ENCODE measurements at places on chromosomes 7 and 10. TPM values are rescaled to one million over a fixed set of nuclear protein-coding genes. Genes with fewer than 3 reads are reported as not detected.
A peak's percentile ranks its signal among the peaks of the same experiment; 100 is the strongest.

The SUN3 gene
- 0.60 TPM for polyA plus RNA-seq

The OPN1SW gene
- polyA plus RNA-seq, result not detected

DNA sequence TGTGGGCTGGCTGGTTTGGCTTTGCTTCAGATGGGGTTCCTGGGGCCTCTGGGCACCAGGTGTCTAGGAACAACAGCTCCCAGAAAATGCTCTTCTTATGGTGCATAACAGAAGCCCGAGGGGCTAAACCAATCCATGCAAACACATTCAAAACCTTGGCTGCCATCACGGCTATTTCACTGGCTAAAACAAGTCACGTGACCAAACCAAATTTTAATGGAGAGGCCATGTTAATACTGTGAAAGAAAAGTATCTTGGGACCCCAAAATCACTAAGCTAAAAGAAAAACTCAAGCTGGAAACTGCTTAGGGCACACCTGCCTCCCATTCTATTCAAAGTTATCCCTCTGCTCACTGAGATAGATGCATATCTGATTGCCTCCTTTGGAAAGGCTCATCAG, 19.1 kb upstream of the KCNK18 start:
- peaks cover 3% of the 10 kb centered on the region for H3K4me1 ChIP-seq
- no peak overlapping the region for H3K27ac ChIP-seq
- DNase-seq, result no peak
- H3K36me3 ChIP-seq, result no peaks in the 10 kb centered on the region
- H3K4me3 ChIP-seq, result no peak overlapping the region

GRCh38 chr10:78844960-78845607, 223.7 kb upstream of the ZMIZ1 start:
- H3K36me3 ChIP-seq, result no peaks in the 10 kb centered on the region
- H3K4me1 ChIP-seq, result no peaks in the 10 kb centered on the region
- H3K27me3 ChIP-seq, result no peaks in the 10 kb centered on the region
- no peak overlapping the region for H3K27ac ChIP-seq
- no peak overlapping the region for H3K4me3 ChIP-seq

The CREM gene
- 23.7 TPM for polyA plus RNA-seq

- no peaks in the 10 kb centered on the region for H3K4me1 ChIP-seq
- no peaks in the 10 kb centered on the region for H3K27me3 ChIP-seq
- H3K4me3 ChIP-seq, result no peak overlapping the region
- H3K27ac ChIP-seq, result no peak overlapping the region
- no peak for DNase-seq
- H3K36me3 ChIP-seq, result no peaks in the 10 kb centered on the region
These were observed 628.6 kb downstream of the PHTF2 start for GRCh38 chr7:78427209-78427608.

- no peaks in the 10 kb centered on the region for H3K27me3 ChIP-seq
- no peak overlapping the region for H3K27ac ChIP-seq
These were observed 12.9 kb downstream of the PON2 start for GRCh38 chr7:95421847-95422444.

The ASB10 gene
- polyA plus RNA-seq, result not detected

DNA sequence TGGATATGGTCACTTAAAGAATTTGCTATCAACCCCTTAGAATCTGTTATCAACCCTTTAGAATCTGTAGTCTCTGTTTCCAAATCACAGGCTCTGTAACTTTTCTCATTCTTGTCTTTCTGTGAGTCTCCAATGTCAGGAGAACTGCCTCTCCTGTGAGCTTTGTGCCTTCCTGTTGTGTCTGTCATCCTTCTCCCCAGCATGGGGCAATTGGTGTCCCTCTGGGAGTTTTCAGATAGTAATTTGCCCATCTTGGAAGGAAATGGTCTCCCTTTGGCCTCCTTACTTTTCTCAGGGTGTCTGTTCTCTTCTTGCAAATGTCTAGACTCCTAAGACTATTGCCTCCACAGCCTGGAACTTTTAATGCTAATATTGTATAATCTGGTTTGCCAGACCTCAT, 521.9 kb downstream of the NRG3 start:
- no peaks in the 10 kb centered on the region for H3K27me3 ChIP-seq
- DNase-seq, result no peak
- no peaks in the 10 kb centered on the region for H3K4me1 ChIP-seq
- no peaks in the 10 kb centered on the region for H3K36me3 ChIP-seq

DNA sequence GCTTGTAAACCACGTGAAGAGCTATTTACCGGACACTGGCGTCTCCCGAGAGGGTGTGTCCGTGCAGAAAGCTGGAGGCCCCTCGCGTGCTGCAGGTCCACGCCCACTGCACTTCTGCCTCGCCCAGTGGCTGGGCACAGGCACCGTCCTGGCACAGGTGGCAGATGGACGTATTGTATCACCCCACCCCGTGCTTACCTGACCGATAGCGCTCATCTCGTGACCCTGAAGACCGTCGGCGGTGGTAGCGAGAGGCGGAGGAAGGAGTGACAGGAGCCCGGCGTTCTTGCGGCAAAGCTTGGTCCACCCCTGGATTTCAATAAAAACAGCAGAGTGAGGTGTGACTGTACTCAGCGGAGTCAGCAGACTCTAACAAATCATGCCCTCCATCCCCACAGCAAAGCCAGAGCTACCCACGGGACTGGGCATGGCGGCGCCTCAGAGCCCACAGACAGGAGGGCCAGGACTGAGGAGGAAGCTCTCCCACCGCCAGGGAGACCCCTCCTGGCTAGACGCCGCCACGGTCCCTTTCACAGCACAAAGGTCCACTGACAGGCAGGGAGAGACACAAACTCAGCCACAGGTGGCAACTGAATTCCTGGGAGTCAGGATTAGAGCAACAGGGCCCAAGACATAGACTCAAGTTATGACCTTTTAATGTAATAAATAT, 217.1 kb downstream of the DIP2C start:
- peaks cover 31% of the 10 kb centered on the region for H3K4me1 ChIP-seq
- no peak overlapping the region for H3K27ac ChIP-seq
- no peak overlapping the region for H3K4me3 ChIP-seq

DNA sequence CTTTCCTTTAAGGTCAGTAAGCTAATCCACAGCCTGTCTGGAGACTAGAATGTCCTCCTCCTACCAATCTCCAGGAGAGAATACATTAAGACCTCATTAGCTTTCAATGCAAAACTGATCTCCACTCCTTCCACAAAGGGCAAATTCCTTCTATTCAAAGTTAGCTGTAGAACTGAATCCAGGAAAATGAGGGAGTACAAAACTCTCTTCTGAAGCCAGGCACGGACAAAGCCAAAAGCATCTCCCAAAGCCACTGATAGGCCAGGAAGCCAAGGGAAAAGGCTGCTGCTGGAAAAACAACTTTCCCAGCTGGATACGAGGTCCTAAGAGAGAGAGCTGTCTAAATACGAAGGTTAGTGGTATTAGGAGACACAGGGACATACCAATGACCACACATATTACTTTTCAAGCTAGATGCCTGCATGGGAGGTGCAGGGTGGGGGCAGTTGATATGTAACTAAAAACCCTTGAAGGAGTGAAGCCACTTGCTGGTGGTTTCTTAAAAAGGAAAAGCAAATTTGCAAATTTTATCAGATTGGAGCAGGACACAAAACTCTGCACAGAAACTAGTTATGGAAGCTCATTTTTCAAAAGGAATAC, 43.6 kb downstream of the MKX start:
- H3K27me3 ChIP-seq, result peaks cover 9% of the 10 kb centered on the region
- H3K27ac ChIP-seq, result no peak overlapping the region
- H3K4me3 ChIP-seq, result no peak overlapping the region
- no peak for DNase-seq
- H3K4me1 ChIP-seq, result no peaks in the 10 kb centered on the region

The ATP5F1C gene
- polyA plus RNA-seq, result 458 TPM

- H3K36me3 ChIP-seq, result peaks cover 86% of the 10 kb centered on the region
- peaks cover 2% of the 10 kb centered on the region for H3K4me1 ChIP-seq
- no peak overlapping the region for H3K4me3 ChIP-seq
- DNase-seq, result peak; percentile 69
These were observed 56.8 kb downstream of the SND1 start for GRCh38 chr7:127708788-127709187.

- no peaks in the 10 kb centered on the region for H3K36me3 ChIP-seq
- no peaks in the 10 kb centered on the region for H3K4me1 ChIP-seq
- peaks cover 2% of the 10 kb centered on the region for H3K27me3 ChIP-seq
- no peak for DNase-seq
- no peak overlapping the region for H3K27ac ChIP-seq
These were observed 103.3 kb upstream of the ARMC3 start for GRCh38 chr10:22824520-22824919.

DNA sequence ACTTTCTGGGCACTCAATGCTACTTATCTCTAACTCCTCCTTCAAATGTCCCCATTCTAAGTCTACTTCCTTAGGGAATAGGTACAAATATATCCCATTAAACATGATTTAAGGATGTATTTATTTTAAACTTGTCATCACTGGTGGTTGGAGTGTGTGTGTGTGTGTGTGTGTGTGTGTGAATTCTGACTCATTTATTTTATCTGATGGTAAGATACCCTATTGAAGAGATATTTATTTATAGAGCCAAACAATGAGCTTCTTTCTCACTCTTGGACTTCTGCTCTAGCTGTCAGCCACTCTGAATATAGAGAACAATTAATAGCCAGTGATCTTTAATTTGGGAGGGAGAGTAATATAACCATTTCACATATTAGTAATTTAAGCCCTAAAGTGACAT, 17.8 kb upstream of the MAGI2 start:
- H3K4me3 ChIP-seq, result no peak overlapping the region
- no peaks in the 10 kb centered on the region for H3K4me1 ChIP-seq
- DNase-seq, result no peak
- H3K27me3 ChIP-seq, result no peaks in the 10 kb centered on the region

GRCh38 chr10:17838080-17838648, 29.0 kb downstream of the MRC1 start:
- H3K36me3 ChIP-seq, result no peaks in the 10 kb centered on the region
- no peak for DNase-seq
- H3K4me1 ChIP-seq, result peaks cover 16% of the 10 kb centered on the region
- no peak overlapping the region for H3K4me3 ChIP-seq
- H3K27ac ChIP-seq, result no peak overlapping the region
- peaks cover 11% of the 10 kb centered on the region for H3K27me3 ChIP-seq

GRCh38 chr10:17430647-17431355, 23.6 kb downstream of the ST8SIA6 start:
- H3K27me3 ChIP-seq, result peaks cover 11% of the 10 kb centered on the region
- H3K4me1 ChIP-seq, result peaks cover 58% of the 10 kb centered on the region
- peak overlapping the region; percentile 55 for H3K27ac ChIP-seq
- peak; percentile 77 for DNase-seq

- H3K4me3 ChIP-seq, result no peak overlapping the region
- no peaks in the 10 kb centered on the region for H3K27me3 ChIP-seq
- no peaks in the 10 kb centered on the region for H3K4me1 ChIP-seq
- no peak for DNase-seq
- no peak overlapping the region for H3K27ac ChIP-seq
These were observed 40.2 kb downstream of the NUP205 start for GRCh38 chr7:135597926-135598305.

GRCh38 chr7:7696458-7697119, 21.8 kb downstream of the RPA3 start:
- H3K36me3 ChIP-seq, result peaks cover 42% of the 10 kb centered on the region
- H3K27ac ChIP-seq, result no peak overlapping the region
- no peaks in the 10 kb centered on the region for H3K27me3 ChIP-seq
- peaks cover 38% of the 10 kb centered on the region for H3K4me1 ChIP-seq
- DNase-seq, result no peak

- no peaks in the 10 kb centered on the region for H3K36me3 ChIP-seq
- no peak for DNase-seq
- H3K27ac ChIP-seq, result no peak overlapping the region
- no peaks in the 10 kb centered on the region for H3K4me1 ChIP-seq
These were observed 178.5 kb downstream of the KCNMA1 start for GRCh38 chr10:77458986-77459590.

DNA sequence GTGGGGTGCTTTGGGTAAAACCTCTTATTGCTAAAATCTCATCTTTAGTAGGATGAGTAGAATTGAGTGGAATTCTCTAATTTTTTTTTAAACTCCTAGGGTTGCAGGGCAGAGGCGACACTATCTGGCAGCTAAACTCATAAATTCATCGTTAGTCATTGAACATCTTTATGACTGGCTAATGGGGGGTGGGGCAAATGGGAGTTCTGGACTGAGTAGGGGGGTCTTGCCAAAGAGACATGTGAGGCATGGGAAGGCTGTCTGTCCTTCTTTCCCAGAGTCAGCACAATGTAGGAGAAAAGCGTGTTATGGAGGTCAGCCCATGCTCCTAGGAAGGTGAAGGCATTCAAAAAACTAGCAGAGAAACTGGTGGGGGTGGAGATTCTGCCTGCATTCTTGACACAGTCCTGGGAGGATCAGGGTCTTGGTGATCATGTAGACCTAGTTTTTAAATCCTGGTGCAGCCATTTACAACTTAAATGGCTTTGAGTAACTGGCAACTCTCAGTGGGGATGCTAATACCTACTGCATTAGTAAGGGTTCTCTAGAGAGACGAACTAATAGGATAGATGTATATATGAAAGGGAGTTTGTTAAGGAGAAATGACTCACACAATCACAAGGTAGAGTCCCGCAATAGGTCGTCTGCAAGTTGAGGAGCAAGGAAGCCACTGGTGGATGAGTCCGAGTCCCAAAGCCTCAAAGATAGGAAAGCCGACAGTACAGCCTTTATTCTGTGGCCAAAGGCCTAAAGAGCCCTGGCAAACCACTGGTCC, 47.7 kb downstream of the EMX2 start:
- H3K36me3 ChIP-seq, result no peaks in the 10 kb centered on the region
- peaks cover 27% of the 10 kb centered on the region for H3K27me3 ChIP-seq
- H3K27ac ChIP-seq, result no peak overlapping the region
- no peaks in the 10 kb centered on the region for H3K4me1 ChIP-seq
- no peak overlapping the region for H3K4me3 ChIP-seq

DNA sequence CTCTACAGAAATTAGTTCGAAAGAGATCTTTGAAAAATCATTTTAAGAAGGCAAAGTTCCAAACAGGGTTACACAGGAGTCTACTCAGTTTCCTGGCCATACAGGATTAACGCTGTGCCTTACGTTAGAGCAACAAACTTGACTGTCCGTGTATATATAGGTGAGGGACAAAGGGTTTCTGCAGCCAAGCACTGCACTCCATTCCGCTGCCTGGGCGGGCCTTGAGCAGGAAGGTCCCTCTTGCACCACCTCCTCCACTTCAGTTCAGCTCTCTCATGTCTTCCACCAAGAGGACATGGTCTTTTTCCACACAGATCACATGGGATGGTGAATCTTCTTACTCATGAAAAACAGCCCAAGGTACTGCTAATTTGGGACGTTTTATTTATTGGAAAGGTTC, 43.2 kb downstream of the MCMBP start:
- H3K4me3 ChIP-seq, result no peak overlapping the region
- no peaks in the 10 kb centered on the region for H3K36me3 ChIP-seq
- no peak for DNase-seq
- no peak overlapping the region for H3K27ac ChIP-seq

The OPN4 gene
- polyA plus RNA-seq, result not detected
